ENCODE measurements at places on chromosomes 12 and 14.

- DNase-seq, result peak; percentile 73
Measured at GRCh38 chr12:132614861-132615578, 3.6 kb upstream of the P2RX2 start.

GRCh38 chr14:67245104-67245503, 3.9 kb downstream of the PALS1 start:
- DNase-seq, result no peak

DNA sequence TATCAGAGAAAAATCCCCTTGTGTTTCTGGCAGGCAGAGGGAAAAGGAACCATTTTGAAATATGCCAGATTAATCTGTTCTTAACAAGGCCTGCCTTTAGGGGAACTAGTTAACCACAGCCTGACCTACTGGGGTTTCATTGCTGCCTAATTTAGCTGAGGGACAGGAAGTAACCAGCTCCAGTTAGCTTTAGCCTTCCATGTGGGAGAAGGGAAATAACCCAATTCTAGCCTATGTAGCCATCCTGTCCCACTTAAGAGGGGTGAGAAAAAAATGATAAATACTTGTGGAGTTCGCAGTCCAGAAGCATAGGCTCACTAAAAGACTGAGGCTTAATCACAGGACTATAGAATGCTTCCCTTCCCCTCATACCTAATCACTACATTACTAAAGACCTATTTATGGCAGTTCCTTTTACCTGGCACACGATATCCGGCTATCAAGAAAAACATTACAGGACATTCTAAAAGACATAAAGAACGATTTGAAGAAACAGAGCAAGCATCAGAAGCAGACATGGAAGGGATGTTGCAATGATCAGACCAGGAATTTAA, 22.8 kb downstream of the COX8C start:
- no peak for DNase-seq

DNA sequence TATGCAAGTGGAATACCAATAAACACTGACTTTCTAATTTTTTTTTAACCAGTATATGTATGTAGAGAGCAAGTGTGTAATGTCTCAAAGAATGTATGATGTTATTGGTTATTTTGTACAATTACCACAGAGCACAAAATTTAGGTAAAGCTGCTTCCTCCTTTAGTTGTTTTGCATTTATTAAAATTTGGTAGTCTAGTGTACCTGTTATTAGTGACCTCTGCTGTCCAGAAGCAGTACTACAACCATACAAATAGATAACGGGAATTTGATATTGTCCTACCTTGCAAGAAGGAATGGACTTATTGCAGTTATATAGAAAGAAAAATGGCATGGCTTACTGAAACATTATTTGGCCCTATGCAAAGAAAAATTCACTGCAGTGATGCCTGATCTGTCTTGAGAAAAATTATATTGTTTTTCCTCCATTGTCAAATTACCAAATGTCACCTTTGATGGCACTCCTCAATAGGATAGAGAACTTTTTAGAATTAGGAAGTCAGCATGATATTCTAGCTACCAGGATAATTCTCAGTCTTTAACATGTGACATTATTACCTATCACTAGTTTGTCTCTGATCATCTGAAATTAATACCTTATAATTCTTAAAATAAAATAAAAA, 153.9 kb upstream of the RMST start:
- DNase-seq, result peak; percentile 13

GRCh38 chr12:92362785-92363184, 217.1 kb upstream of the BTG1 start:
- no peak for DNase-seq

DNA sequence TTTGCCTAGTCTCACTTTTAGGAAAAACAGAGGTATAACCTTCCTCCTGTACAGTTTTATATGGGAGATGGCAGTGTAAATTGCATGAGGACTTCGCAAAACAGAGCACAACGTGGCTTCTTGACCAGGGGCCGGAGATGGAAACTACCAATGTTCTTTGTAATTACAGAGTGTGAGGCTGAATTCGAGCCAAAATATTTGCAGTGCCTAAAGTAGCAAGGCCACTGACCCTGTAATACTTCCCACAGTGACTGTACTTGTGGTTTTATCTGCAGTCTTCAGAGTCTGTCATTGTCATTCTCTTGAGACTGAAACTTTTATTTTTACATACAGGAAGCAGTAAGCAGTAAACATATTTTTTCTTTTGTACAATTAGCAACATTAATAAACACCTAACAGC, 98.9 kb downstream of the RERG start:
- DNase-seq, result no peak

DNA sequence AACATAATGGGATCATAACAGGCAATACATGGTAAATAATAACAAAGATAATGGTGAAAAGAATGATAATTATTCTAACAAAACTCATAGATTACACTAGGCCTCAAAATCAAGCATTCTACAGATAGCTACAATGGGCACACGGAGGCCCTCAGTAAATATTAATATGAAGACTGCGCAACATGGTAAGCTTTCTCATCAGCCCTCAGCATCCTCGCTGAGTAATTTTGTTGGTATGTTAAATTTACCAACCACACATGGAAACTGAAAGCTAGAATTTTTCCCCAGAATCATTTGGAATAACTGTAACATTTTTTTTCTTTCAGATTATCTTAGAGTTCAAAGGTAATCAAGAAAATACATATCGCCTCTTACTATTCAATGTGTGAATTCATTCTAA, 74.2 kb upstream of the PYGL start:
- no peak for DNase-seq

DNA sequence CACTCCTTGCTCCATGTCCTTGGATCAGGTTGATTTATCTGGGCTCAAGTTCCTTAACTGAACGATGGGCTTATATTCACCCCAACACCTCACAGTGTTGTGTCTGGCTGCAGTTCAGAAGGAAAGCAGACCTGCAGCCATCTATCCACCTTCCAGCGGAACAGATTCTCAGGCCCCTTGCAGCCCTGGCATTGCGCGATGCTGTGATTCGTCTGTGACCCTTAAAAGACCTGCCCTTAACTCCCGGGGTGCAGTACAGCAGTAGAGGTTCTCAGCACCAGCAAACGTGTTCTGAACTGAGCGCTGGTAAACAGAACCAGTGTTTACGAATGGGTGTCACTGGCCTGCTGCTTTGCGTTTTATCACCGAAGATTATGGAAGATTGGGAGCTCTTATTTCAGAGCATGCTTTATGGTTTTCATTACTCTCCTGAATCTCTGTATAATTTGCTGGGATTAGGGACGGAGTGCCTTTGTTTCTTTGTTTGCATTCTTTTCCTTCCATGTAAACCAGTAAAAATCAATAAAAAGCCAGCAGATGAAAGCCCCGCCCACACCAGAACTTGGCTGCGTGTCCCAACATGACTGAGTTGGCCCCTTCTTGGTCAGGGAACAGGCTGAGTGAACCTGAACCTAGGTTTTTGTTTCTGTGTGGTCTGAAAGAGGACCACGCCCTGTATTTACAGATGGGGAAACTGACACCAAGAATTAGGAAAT, 286.7 kb upstream of the CRY1 start:
- DNase-seq, result no peak

GRCh38 chr14:100306998-100307765, 938 bp upstream of the SLC25A29 start:
- DNase-seq, result no peak

Measured in stromal cell of bone marrow (primary cell).